GM04503 (cell line): ENCODE measurements at places on chromosomes 3 and 15.

DNA sequence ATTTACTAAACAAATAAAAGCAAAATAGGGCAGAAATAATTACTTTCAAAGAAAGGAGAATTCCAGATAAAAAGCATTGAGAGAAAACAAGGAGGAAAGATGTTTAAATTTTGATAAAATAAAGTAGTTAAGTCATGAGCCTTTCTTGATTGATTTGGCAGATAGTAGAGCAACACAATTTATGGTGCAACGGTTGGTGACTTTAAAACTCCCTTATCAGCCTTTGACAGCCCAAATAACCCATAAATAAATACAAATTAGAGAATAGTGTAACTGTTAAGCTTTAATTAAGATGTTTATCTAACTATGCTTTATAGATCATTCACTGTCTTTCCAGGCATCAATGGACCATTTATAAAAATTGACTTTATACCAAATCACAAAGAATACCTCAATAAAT, 54.0 kb upstream of the EIF1B start:
- no peak for DNase-seq

DNA sequence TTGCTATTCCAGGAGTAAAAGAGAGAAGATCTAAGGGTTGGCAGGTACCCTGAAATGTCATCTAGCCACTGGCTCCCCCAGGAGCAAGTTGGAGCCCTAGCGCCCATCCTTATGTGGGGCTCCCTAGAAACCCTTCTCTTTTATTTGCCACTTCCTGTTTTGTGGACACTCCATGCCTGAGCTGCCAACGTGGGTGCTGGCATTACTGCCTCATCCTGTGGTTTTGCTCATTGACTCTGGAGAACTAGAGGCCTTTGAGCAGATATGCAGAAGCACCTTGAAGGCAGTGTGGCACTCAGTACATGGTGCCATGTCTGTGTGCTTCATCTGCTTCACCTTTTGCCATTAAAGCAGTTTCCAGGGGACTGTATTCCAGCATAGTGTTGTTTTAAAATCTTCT, 8.1 kb downstream of the EDEM1 start:
- no peak for DNase-seq

DNA sequence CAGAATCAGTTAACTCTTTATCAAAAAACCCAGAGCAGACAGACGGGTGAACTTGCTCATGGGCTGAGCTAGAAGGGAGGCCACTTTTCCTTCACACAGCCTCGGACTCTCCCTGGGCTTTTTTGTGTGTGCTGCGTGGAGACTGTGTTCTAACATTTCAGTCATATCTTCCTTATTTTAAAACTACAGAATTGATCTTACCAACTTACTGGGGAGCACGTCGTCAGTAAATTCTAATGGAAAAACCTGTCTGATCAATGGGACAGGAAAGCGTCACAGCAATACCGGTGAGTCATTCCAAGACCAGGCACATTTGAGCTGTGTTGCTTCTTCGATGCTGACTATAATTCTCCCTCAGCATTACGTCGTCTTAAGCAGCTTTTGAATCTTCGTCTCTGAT, 145.1 kb downstream of the LPP start:
- DNase-seq = no peak

DNA sequence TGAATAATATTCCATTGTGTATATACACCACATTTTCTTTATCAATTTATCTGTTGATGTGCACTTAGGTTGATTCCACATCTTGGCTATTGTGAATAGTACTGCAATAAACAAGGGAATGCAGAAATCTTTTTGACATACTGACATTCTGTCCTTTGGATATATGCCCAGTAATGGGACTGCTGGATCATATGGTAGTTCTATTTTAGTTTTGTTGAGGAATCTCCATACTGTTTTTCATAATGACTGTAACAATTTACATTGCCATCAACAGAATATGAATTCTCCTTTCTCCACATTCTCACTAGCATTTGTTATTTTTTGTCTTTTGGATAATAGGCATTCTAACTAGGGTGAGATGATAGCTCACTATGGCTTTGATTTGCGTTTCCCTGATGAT, 174.7 kb downstream of the IGSF11 start:
- no peak for DNase-seq

GRCh38 chr15:96344706-96345559, 14.4 kb downstream of the NR2F2 start:
- DNase-seq = no peak

DNA sequence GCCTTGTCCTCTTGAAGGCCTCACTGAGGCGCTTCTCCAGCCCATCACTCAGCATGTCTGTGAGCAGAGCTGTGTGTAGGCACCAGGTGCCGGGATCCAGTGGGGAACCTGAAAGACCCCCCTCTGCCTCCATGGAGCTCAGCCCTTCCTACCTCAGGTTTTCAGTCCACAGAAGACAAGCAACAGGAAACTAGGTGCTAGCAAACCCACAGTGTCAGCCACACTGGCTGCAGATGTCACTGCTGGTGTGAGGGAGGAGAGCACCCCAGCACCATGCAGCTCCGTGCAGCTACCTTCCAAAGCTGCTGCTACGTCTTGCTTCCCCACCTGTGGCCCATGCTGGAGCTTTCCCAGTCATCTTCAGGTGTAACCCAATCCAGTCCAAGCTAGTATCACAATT, 17.9 kb downstream of the PSTPIP1 start:
- DNase-seq = no peak

DNA sequence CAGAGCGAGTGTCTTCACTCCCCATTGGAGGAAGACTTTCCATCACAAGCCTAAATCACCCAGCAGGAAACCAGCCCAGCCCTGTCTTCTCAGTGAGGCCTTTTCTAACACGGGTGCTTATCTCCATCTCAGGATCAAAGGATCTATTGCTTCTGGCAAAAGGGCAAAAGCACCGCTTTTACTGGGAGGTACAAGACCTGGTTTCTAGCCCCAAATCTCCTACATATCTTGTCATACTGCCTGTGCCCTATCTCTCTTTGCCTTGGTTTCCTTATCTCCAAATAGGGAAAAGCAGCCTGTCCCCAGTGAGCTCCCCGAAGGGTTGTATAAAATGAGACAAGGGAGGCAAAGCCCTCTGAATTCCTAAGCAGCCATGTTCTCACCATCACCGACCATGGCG, 5.2 kb downstream of the GLB1 start:
- DNase-seq = no peak

- DNase-seq = peak; percentile 92
Observed at GRCh38 chr3:187745201-187746058, at the start of gene BCL6. BCL6 (minus strand) TSS chr3:187745468; CDS start chr3:187733693, 11,775 bp downstream.

GRCh38 chr15:77632534-77633133, at the start of gene LINGO1:
LINGO1 (minus strand) TSS chr15:77632912; CDS start chr15:77632315, 597 bp downstream.
- DNase-seq = no peak
